ENCODE measurements at places on chromosomes 7 and 10.

DNA sequence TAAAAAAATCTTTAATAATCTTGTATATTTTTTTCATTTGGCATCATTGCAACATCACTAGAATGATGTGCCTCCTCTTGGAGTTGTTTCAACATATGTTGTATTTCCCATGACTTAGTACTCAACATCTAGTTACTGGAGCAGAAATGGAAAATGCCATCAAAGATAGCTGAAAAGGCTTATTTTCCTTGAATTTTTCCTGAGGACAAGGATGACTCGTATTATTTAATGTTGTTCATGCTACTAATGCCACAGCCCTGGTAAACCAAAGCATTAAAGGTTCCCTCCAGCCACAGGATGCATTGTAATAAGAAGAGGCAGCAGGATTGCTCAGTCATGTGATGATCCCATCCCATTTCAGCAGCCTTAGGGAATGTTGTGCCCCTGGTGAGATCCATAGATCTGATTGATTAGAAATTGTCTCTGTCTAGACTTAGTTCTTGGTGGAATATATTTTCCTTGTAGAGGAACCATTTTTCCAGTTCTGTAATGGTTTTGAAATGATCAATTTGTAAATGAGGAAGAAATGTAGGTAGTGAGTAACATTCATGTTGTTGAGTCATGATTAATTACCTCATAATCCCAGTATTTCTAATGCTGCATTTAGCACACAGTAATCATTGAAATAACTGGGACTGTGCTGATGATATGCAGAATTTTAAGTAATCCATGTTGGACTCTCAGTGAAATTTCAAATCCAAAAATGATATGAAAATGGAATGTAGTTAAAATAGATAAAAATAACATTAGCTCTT lies 91.3 kb upstream of the SMIM30 start:
- DNase-seq = no peak

DNA sequence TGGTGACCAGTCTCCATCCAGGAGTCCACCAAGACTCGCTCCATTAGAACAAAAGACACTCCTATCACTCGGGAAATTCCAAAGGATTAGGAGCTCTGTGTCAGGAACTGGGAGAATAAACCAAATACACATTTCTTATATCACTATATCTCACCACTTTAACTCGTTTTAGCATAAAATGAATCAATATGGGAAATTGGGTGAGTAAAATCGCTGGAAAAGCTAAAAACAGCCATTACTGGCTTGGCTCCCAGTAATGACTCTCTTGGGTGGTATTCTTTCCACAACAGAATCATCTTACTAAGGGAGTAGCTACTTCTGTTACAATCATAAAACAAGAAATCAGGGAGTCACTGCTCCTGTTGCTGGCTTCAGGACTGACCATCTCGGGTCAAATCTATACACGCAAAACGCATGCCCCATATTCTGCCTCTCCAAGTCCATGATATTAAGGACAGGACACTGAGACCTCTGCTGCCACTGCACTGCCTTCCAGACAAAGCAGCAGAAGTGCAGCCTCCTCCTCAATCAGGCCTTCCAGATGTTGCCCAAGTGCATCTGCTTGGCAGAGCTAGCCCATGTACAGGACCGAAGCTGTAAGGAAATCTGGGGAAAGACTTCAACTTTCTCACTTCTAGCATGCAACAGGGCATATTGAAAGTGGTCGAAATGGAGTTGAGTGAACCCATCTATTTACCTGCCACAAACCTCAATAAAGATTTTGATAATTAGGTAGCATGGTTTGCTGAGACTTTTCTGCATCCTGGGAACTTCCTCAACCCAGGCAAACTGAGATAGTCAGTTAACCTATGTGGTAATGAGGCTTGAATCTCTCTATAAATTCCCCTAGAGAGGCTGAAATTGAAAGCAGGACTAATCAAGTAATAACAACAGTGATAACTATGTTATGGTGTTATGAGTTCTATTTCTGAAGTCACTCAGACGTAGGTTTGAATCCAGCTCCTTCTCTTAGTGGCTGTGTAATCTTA lies 14.4 kb upstream of the PANK1 start:
- no peak for DNase-seq

DNA sequence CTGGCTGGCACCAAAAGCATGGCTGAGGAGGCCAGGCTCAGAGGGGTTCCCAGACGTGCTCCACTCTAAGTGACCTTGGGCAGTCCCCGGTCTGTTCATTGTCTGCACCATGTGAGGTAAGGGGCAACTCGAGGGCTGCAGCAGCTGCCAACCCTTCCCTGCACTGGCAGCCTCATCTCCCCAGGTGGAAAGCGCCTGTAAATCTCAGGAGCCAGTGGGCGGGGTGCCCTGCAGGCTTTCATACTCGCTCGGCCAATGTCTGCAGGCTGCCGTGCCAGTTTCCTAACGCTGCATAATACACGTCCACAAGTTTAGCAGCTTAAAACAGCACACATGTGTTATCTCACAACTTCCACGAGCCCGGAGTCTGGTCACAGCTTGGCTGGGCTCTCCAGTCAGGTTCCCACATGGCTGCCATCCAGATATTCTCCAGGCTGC lies 12.6 kb upstream of the GDF10 start:
- no peak for DNase-seq

GRCh38 chr7:39293056-39293823 lies 273.0 kb upstream of the YAE1 start:
- DNase-seq = no peak

- DNase-seq = peak; percentile 94
These were observed 63.0 kb downstream of the INSIG1 start for GRCh38 chr7:155360495-155361345.

DNA sequence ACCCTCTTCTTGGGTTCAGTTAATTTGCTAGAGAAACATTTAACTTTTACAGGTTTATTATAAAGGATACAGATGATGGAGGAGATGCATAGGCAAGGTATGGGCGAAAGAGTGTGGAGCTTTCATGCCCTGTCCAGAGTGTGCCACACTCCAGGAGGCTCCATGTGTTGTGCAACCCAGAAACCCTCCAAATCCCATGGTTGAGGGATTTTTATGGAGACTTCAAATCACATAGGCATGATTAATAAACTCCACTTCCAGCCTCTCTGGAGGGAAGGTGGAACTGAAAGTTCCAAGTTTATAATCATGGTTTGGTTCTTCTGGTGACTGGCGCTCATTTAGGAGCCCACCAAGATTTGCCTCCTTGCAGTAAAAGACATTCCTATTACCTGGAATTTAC lies 159.9 kb downstream of the PHTF2 start:
- no peak for DNase-seq

GRCh38 chr7:2003931-2004812 lies 228.6 kb downstream of the MAD1L1 start:
- no peak for DNase-seq

GRCh38 chr10:6951732-6952131 lies 371.7 kb upstream of the PRKCQ start:
- DNase-seq = no peak

DNA sequence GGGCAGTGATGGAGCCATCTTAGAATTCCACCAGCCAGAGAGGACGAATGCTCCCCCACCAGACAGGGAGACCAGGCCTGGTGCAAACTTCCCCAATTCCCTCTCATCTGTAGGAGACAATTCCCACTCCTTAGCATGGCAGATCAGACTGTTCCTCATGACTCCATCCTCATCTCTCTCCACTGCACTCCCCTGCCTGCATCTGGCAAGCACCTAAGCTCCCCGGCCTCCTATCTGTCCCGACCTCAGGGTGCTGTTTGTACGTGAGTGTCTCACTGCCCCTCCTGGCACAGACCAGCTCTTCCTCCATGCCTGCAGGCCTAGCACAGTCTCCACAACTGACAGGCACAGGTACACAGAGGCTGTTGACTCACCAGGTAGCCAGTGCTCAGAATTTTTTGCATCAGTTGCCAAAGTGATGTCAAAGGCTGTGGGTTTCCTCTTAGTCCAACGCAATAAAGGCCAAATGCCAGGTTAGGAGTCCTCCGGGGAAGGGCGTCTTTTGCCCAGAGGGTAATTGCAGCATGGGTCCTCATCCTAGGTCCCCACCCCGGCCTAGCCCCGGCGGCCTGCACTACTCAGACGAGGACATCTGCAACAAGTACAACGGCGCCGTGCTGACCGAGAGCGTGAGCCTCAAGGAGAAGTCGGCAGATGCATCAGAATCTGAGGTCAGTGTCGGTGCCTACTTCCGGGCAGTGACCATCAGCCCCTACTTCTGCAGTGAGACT lies 436.8 kb upstream of the FOXK1 start:
- no peak for DNase-seq

- DNase-seq = no peak
These were observed 60.3 kb upstream of the RAB11FIP2 start for GRCh38 chr10:118107040-118107439.

GRCh38 chr10:14697281-14697680 lies 77.4 kb downstream of the FAM107B start:
- DNase-seq = no peak

- no peak for DNase-seq
These were observed 13.0 kb upstream of the SMIM30 start for GRCh38 chr7:113131367-113131766.

DNA sequence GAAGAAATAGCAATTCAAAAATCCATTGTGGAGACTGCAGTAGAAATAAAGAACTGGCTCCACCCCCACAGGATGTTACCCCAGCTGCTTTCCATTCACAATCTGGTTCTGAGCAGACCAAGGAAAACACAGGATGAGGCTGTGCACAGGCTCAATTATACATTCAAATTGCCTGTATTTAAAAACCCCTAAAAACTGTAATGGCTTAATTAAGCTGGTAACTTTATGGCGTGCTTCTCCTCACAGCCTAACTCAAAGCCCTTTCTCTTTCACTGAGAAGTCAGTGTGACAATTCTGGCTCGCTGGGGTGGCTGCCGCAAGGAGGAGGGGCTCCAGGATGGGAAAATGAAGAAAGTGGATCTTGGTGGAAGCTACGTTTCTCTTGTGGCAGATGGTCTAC lies 1191.1 kb downstream of the SORCS1 start:
- no peak for DNase-seq

- DNase-seq = peak; percentile 81
These were observed 83.9 kb downstream of the JAZF1 start for GRCh38 chr7:28096713-28097112.

- DNase-seq = no peak
These were observed 963.8 kb downstream of the LRMDA start for GRCh38 chr10:76395251-76395650.

GRCh38 chr7:139374246-139374645 lies 14.6 kb downstream of the LUC7L2 start:
- DNase-seq = no peak

- no peak for DNase-seq
These were observed 143.3 kb downstream of the DGKI start for GRCh38 chr7:137703291-137704010.

GRCh38 chr10:24034571-24034970 lies 174.4 kb upstream of the KIAA1217 start:
- no peak for DNase-seq

- DNase-seq = peak; percentile 86
These were observed 257.2 kb downstream of the KIAA1217 start for GRCh38 chr10:24465891-24466818.

DNA sequence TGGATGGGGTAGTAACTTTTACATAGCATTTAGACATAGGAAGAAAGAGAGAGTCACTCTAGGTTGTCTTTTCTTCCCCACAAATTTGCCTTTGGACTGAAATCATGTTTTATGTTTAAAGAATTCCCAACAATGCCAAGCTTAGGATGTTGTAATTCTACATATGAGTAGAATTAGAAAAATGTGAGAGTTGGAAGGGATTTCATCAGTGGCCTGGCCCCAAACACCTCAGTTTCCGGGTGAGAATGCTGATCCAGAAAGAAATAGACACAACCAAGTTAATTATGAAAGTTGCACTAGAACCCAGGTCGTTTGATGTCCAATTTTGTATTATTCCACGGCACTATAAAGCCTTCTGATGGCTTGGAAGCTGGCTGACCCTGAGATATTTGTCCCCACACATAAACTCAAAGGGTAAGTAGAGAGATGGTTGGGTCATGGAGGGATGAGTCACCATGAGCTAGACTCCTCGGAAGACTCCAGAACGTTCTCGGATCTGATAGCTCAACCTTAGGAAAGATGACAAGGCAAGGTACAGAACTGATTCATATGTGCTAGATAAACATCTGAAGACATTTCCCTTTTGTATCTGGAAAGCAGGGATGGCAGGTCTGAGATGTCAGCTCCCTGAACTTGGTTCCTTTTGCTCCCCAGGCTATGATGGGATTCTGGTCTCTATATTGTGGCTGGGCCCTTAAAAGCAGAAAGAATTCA lies 48.8 kb upstream of the SLC35B4 start:
- DNase-seq = no peak

DNA sequence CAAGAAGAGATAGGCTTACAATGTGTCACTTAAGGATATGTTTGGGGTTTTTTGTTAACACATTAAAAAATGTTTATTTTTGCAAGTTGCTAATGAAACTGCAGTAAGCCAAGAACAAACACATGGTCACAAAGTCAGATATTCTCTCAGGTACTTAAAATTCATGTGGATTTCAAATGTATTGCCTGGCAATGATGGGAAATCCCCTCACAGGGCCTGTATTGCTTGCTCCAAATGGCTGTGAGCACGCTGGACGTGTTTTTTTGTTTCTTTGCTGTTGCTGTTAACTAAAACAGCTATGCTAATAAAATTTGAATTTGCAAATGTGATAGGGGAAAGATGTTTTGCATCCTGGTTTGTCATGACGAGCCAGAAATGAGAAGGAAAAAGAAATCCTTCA lies 3.8 kb upstream of the CELF2 start:
- no peak for DNase-seq

DNA sequence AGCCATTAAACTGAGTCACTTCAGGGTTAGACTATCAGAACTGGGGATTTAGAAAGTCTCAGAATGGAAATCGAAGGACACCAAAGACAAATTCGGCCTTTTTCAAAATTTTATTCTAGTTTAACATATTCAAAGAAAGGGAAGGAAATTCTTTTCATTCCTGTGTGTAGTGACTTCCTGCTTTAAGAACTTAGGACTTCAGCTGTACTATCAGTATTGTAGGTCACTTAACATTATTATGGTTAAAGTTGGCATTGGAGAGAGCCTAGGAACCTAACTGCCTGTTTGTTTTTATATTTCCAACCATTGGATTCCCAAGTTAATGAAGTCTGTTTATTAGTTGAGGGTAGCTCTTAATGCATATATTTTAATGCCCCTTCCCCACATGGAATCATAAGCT lies 63.7 kb downstream of the PTEN start:
- DNase-seq = no peak

- no peak for DNase-seq
These were observed 31.3 kb upstream of the TPST1 start for GRCh38 chr7:66173856-66174255.

- no peak for DNase-seq
These were observed 36.2 kb upstream of the RET start for GRCh38 chr10:43040482-43041256.

Data from NB4 (cell line).